ENCODE measurements at places on chromosomes 11 and 22. TPM values are rescaled to one million over a fixed set of nuclear protein-coding genes. Genes with fewer than 3 reads are reported as not detected.
A peak's percentile ranks its signal among the peaks of the same experiment; 100 is the strongest.

- no peak for DNase-seq
Observed at GRCh38 chr11:4643076-4643475, 706 bp upstream of the OR51E1 start.

DNA sequence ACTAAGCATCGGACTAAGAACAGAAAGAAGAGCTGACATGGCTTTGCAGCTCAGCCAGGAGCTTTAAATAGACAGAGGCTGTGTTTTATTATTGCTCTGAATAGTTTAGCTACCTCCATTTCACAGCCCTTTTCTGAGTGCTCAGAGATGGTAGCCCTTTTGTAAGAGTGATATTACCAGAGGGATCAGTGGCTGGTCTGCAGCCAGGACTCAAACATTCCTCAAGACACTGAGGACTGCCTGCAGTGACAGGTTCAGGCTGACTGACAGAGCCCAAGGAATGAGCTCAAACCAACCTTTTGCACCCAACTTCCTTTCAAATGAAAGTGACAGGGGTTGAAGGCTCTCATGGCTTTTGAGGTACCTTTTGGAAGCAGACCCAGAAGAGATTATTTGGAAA is 189.0 kb downstream of the DDX10 start:
- DNase-seq, result no peak

DNA sequence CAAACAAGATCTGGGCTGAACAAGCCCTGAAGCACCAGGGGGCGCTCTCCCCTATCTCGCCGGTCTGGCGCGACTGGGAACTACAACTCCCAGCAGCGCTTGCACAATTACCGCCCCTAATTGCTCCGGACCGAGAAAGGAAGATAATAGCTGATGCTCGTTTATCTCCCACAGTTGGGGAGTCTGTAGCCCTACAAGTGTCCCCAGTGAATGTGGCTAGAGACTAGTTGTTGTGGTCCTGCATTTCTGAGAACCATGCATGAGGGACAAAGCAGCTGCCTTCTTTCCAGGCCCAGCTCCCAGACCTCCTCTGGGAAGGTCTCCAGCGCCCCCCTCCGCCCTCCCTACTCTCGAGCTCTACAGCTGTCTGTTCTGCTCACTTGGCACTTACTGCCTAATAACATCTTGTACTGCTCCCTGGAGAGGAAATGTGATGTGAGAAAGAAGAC is 34.4 kb downstream of the NRXN2 start:
- peak; percentile 73 for DNase-seq

- no peak for DNase-seq
Observed at GRCh38 chr22:39674536-39674935, 104.0 kb downstream of the CACNA1I start.

DNA sequence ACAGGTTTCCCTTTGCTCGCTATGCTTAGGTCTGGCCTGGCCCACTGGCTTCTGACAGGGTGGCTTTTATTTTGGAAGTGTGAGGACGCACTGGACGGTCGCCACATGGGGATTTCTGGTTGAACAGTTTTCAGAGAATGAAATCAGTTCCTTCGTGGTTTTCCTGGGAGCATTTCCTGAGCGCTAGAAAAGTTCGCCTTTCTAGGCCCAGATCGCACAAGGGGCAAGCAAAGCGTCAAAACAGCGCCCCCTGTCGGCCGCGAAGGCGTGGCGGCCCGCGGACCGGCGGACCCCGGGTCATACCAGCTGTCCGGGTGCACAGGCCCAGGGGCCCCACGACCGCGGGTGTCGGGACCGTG is 12.7 kb upstream of the CYP2R1 start:
- DNase-seq, result no peak

DNA sequence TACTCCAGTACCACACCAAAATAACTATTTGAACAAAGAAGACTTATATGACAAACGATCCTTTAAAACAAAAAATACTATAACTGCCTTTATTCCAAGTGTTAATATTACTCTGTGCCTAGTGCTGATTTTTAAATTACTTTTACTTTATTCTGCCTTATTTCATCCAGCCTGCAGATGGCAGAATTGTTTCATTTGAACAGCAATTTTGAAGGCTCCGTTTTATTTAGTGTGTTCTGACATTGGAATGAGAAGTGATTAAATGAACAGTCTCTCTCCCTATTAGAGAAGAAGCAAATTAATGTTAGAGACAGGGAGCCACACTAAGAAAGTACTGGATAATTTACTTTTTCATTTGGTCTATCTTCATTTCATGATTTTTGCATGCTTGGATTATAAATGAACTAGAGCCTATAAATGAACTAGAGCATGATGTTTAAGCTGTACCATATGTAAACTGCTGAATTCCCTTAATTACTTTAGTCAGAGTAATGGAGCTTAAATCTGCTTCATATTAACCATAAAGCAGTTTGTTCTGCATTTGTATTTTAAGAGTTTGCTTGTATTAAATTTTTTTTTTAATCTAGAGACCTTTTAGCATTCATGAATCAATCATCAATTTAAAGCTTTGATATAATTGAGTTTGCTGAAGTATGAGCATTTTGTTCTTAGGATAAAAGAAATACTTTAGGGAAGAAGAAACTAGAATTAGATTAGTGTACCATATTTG is 9.8 kb downstream of the PDHX start:
- peak; percentile 47 for DNase-seq

GRCh38 chr22:25120093-25120561 is 79.5 kb upstream of the CRYBB3 start:
- peak; percentile 92 for DNase-seq

CADM1 gene
- 71.3 TPM for polyA plus RNA-seq

SCGB2A2 gene
- 0.40 TPM for polyA plus RNA-seq

KRTAP5-2 gene
- polyA plus RNA-seq, result not detected
